ENCODE measurements at places on chromosomes 11 and 22.

- DNase-seq, result no peak
Measured at GRCh38 chr11:103338621-103339484, 229.6 kb downstream of the DYNC2H1 start.

DNA sequence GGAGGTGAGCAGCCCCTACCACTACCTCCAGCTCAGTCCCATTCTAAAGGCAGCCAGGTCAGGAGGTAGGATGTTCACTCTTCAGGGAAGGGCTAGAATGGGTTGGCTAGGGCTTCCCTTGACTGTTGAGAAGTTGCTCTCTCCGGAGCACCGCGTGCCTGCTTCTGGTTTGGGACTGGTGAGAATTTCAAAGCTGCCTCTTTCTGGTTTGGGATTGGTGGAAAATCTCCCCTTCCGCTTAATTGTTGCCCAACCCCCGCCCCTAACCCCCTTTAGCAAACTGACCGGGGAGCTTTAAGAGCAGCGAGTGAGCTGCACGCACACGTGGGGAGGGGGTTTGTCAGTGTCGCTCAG lies 686 bp downstream of the USP2 start:
- DNase-seq, result no peak

DNA sequence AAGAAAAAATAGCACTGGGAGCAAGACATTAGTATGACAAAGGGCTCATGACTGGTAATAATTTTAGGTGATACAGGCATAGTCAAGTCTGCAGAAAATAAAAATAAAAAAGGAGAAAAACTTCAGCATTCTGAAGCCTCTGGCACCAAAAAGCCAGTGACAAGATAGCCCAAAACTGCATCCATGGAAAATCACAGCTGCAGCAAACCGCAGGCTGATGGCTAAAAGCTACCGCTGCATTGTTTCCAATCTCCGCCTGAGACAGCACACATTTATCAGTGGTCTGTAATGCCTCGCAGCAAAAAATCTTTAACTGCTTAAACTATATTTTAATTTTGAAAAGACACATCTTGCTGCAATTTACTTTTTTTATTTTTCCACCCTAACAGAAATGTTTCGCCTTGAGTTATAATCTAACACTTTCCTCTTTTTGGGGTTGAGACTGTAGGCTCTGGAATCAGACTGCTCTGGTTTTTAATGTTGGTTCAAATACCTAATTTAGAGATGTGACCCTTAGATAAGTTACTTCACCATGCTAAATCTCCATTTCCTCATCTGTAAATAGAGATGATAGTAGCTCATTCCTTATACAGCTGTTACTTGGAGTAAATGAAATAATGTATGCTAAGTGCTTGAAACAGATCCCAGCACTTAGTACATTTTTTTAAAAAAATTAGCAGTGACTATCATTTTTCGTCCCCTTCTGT lies 42.0 kb upstream of the FIBIN start:
- DNase-seq, result no peak

DNA sequence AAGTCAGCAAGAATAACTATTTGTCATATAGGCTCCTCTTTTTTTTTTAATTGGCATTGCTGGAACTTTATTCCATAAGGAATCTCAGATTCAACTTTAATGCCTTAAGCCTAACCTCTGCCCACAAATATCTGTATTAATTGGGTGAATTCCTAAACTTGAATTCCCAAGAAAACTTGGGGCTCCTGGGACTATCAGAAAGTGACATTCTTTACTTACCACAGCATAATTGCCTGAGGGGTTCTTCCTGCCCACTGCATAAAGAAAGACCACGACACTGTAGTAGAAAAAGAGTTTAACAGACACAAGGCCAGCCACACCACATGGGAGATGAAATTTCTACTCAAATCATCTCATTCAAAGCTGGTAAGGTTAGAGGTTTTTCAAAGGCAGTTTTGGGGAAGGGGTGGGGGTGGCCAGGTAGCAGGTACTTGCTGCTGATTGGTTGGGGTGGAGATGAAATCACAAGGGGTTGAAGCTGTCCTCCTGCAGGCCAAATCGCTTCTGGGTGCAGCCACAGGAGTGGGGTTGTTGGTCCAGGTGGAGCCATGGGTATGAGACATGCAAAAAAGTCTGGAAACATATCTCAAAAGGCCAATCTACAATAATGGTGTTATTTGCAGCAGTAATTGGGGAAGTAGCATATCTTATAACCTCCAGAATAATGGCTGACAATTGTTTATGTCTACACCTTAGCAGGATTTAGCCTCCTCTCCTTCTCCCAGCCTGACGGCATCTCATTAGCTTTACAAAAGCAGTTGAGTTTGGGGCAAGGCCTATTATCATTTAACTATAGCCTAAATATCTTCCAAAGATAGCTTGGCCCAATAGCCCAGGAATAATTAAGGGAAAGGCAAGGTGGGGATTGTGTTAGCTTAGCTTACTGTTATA lies 4.8 kb upstream of the NLRP10 start:
- DNase-seq, result no peak

- DNase-seq, result no peak
Measured at GRCh38 chr11:1197886-1198560, 24.8 kb upstream of the MUC5B start.

DNA sequence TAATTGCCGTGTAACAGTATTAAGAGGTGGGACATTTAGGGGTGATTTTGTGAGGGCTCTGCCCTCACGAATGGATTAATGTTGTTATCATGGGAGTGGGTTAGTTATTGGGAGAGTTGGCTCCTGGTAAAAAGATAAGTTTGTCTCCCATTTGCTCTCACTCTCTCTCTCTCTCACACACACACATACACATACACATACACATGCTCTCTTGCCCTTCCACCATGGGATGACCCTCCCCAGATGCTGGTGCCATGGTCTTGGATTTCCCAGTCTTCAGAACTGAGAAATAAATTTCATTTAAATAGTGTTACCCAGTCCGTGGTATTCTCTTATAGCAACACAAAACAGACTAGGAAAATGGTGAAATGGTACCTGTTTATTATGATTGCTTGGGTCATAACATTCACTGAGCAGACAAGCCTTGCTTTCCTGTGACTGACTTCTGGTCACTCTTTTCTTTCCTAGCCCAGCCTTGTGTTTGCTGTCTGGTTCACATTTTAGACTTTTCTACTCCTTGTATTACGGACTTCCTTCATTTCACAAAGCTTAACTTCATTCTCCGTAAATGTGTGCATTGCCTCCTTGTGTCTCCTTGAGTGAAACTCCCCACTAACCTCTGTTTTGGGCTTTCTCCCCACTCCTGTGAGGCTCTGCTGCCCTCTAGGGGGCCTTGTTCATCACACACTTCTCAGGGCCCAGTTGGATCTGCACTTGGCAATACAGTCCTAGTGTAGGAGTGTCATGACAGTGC lies 206.5 kb upstream of the CTSC start:
- peak; percentile 91 for DNase-seq

DNA sequence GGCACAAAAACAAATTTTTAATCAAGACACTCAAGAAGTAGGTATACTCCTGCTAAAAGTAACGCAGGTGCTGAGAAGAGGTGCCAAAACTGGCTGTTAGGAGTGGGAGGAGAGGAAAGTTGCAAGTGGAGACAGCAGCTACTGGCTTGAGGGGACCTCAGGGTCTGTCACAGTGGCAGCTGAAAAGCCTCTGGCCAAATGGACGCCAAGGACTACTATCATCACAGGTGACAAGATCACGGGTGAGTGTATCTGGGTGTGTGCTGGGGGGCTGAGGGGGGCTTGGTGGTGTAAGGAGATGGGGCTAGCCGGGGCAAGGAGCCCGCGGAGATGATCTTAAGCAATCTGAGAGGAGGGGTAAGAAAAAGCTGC lies 687 bp downstream of the ZNF202 start:
- DNase-seq, result no peak

DNA sequence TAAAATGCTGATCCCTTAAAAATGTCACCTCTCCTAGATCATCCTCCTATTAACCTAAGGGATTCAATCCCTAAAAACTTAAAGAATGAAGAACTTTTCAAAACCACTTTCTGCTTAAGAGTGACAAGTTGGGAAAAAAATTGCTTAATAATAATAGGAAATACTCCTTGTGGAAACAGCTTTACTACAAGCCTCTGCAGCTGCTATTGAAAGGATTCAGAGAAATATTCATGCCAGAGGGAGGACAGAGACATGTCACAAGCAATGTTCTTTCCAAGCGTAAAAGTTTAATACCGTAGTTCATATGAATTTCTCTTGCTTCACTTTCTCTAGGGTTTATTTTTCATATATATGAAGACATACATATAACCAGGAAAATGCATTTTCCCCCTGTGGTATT lies 98.2 kb downstream of the ARHGAP20 start:
- no peak for DNase-seq

- DNase-seq, result no peak
Measured at GRCh38 chr11:59261150-59261549, 48.4 kb upstream of the MPEG1 start.

GRCh38 chr11:38990139-38990538 lies 2392.1 kb upstream of the RAG2 start:
- DNase-seq, result no peak

DNA sequence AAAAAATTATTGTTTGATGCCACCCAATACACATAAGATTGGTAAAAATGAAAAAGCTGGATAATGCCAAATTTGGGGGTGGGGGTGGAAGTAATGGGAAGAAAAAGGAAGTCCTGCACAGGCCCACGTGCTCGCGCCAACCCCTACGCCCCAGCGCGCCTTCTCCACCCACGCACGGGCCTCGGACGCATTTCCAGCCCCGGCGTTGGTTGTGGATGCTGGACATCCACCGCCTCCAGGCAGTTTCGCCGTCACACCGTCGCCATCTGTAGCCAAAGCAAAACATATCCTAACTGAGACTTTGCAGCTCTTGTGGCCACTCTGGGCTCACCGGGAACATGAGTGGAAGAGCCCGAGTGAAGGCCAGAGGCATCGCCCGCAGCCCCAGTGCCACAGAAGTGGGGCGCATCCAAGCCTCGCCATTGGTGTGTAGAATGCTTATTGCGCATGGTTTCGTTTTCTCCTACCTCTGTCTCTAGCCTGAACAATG lies at the start of gene PIWIL4:
TSS of gene PIWIL4 (plus strand) at position 188 of the 490 bp plus-strand sequence. CDS start at position 339, 151 bp downstream.
- no peak for DNase-seq

DNA sequence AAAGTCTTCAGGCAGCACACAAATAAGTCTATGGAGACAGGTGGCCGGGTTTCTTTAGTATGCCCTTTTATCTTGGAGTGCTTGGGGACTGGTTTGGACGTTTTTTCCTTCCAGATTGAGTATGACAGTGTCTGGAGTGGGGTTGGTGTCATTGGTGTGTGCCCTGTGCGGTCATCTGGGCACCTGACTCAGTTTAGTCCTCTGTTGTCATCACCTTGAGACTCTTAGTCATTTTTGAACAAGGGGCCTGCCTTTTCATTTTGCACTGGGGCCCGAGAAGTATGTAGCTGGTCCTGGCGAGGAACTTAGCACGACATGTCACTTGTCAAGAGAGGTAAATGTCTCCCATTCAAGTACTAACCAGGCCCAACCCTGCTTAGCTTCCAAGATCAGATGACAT lies 27.2 kb upstream of the MYO18B start:
- peak; percentile 15 for DNase-seq

- DNase-seq, result peak; percentile 83
Measured at GRCh38 chr11:66429983-66430602, 8.6 kb downstream of the MRPL11 start.

DNA sequence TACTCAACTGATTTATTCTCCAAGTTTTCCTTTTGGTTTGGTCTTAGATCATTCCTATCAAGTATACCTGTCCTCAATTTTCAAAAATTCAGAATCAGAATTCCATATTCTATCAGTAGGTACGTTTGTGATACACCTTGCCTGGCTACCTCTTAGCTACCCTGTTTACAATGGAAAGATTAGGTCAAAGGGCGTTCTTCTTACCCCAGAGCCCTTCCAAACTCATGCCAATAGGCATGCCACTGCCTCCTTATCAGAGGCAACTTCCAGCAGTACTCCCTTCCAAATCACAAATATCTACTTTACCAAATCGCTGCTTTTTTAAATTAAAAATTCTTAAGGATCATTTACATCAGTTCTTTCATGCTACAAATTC lies 1.0 kb downstream of the PATL1 start:
- DNase-seq, result no peak

GRCh38 chr11:132788816-132789325 lies 743.4 kb downstream of the OPCML start:
- DNase-seq, result no peak

DNA sequence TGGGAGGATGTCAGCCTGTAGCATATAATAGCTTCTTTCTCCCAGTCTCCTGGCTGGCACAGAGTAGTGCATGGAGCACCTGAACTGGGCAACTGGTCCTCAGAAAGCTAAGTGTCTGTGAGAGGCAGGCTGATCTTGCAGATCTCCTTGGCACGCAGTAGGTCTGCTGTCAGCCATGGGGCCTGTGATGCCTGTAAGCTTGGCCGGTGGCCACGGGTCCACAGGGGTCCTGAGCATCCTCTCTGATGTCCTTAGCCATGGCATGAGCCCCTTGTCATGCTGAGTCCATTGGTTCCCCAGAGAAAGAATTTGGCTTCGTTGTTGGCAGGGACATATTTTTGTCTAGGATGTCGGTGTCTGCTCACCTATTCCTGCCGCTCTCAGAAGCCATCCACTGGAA lies 25.0 kb downstream of the AMPD3 start:
- no peak for DNase-seq

GRCh38 chr11:86919557-86920210 lies 35.5 kb downstream of the FZD4 start:
- DNase-seq, result peak; percentile 45

DNA sequence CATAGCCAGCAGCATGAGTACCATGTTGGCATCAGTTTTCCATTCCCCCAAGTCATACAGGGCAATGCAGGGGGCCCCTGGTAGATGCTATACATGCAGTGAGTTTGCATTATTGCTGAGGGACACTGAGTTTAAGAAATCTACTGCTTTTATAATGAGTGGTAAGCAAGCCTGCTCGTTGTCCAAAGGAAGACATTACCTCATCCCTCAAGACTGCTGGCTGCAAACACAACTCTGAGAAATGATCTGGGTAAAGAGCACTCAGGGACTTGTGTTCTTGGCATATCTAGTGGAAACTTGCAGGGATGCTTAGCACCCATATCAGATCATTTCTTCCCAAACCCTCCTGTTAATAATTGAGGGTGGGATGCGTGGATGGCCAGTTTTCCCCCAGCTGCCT lies 77.9 kb downstream of the CWC15 start:
- no peak for DNase-seq

GRCh38 chr11:125583496-125583895 lies 9.2 kb upstream of the STT3A start:
- DNase-seq, result no peak

GRCh38 chr11:2796091-2796490 lies 89.5 kb downstream of the CDKN1C start:
- DNase-seq, result no peak

GRCh38 chr22:19735665-19736510 lies 12.5 kb downstream of the GP1BB start:
- no peak for DNase-seq
